Cardiac septum (tissue), 1 donor: ENCODE measurements at places on chromosomes 1 and 21.

DNA sequence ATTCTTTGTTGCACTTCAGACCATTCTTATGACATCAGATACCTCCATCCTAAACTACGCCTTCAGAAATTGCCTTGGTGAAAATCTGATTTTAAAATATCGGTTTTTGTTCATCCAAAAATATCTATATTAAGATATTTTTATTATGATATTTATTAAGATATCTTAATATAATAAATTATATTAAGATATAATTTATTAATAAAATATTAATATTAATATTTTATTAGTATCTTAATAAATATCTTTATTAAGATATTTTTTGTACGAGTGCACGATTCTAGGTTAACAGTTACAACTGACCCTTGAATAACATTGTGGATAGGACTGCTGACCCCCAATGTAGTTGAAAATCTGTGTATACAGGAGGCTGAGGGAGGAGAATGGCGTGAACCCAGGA, 20.9 kb downstream of the PADI4 start:
- DNase-seq: no peak

GRCh38 chr1:98322966-98323365, 338.6 kb upstream of the SNX7 start:
- no peak for DNase-seq

DNA sequence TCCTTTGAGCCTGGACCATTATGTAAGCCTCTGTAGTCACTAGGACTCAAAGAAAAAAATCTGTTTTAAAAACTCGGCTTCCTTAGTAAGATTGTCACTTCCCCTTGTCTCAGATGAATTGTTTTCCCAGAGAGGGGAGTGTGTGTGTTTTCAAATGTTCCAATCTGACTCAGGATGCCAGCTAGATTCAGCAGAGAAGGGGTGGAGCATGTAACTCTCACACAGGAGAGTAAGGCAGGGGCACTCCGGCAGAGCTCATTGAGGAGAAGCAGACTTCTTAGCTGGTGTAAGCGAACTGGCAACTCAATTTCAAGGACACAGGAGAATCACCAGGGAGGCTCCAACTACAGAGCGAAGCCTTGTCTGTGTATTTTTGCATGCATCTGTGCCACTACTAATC, 623.2 kb downstream of the LMO4 start:
- DNase-seq: no peak

DNA sequence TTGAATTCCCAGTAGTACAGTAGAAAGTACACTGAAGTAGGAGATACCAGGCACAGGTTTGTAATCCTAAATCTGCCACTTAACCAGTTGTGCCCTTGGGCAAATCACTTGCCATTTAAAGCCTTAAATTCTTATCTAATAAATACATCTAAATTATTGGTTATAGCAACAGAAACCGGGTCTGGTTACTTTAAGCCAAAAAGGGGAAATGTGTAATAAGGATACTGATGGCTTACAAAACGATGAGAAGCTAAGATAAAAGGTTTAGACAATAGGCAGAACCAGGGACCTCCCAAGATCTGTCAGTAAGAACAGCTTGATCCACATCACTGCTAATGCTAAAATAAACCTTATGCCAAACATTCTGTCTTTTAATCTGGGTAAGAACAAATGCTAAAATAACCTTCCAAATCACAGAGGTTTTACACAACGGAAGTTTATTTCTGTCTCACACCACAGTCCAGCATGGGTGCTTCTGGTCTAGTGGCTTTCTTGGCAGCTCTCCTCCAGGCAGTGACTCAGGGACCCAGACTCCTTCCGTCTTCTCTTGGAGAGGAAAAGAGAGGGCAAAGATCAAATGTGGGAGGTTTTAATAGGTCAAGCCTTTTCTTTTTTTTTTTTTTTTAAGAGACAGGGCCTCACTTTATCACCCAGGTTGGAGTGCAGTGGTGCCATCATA, 16.5 kb upstream of the ZMYM1 start:
- DNase-seq: no peak

GRCh38 chr1:104248385-104248784, 498.7 kb downstream of the AMY1C start:
- no peak for DNase-seq

DNA sequence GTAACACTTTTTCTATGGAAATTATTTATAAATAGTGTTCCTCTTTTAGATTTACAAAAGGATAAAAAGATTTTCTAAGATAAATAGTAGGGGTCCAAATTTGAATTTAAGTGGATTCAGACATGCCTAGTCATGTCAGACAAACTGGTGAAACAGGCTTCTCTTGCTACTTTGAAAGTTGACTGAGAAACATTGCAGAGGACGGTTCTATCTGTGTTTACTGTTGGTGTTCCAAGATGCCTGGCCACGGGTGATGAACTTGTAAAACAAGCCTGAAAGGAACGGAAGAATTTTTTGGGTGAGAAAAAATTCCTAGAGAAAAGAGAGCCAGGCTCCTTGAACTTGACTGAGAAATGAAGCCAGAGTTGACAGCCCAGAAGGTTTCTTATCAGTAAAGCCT, 2.2 kb downstream of the KRTAP19-1 start:
- no peak for DNase-seq

GRCh38 chr1:223725578-223725977, 13.2 kb downstream of the CAPN2 start:
- no peak for DNase-seq

DNA sequence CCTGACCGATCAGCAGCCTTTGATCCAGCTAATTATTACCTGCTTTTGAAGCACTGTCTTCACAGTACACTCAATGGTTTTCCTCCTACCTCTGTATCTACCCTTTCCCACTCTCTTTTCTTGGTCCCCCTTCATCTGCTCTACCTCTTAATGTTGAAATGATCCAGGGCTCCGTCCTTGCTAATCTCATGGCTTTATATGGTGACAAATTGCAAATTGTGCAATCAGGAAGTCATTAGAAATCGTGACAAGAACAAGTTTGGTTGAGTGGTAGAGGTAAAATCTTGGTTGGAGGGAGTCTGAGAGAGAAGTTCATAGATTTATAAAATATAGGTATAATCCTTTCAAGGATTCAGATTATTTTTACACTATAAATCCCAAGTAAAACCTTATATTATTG, 9.6 kb upstream of the CYB5R1 start:
- DNase-seq: no peak

DNA sequence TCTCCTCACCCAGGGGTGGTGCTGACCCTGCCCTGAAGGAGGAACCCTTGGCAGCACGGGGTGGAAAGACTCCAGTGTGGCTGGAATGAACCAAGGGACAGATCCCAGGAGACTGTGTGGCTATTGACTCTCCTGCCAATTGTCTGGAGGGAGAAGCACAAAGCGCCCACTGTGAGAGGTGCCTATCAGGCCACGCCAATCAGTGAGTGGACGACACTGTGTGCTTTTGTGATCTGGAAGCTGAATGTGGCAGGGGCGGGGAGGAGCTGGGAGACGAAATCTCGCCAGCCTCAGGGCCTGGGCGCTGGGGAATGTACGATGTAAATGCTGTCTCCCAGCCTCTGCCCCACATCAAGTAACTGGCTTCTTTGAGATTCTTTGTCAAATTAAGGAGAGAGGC, 167.1 kb downstream of the ZBTB18 start:
- DNase-seq: no peak

DNA sequence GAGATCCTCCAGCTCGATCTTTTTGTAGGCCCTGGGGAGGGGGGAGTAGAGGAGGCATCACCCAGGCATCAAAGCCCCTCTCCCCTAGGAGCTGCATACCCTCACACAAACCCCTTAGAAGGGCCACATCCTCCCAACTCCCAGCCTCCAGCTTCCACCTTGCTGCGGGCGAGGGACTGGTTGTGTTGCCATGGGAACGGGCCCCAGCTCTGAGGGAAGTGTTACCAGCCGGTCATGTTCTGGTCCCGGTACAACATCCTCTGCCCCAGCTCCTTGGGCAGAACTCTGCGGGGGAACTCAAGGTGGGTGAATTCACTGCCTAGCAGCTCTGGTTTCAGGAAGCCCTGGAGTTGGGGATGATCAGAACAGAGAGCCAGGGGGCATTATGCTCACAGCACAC, 4.1 kb downstream of the PPM1J start:
- peak; percentile 59 for DNase-seq

DNA sequence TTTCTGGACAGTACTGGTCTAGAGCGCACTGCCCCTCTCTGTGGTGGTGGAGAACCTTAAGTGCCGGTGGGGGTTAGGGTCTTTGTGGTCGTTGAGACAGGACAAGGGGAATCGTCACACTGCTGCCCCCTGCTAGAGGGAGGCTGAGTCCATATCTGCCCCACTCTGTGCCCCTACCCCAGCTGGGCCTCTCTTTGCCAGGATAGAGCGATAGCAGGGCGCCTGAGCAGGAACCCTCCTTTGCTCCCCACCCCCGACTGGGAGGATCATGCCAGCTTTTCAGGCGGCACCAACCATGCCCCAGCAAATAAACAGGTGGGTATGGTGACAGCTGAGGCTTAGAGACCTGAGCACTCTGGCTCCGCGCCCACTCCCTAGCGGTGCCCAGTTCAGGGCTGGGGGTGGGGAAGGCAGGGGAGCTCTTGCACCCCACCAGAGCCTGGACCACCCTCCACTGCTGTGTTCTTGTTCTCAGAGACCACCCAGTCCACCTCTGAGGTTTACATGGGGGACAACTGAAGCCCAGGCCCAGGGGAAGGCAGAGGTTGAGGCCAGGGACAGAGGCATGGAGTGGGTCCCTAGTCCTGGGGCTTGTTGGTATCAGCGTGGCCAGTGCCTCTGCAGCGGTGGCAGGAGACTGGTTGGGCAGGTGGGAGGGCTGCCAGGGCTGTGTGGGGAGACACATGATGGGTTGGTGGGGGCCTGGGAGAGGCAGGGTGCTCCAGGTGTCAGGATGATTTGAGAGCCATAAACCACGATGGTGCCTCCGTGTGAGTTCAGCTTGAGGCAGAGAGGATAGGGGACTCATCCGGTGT, 1.6 kb downstream of the PADI2 start:
- DNase-seq: no peak

GRCh38 chr21:37337831-37338230, 28.7 kb upstream of the DYRK1A start:
- no peak for DNase-seq

DNA sequence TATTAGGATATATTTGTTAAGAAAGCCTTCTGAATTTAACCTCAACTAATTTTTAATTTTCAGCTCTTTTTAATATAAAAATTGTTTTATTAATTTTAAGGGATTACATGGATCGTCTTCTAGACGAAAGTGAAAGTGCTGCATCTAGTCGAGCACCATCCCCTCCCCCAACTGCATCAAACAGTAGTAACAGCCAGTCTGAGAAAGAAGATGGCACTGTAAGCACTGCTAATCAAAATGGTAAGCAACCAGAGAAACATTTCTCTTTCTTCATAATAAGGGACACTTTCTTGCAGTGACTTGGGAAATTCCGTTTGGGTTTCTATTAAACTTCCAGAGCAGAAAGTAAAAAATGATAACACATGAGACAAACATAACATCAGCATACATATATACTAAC, 56.9 kb downstream of the MIER1 start:
- DNase-seq: no peak

DNA sequence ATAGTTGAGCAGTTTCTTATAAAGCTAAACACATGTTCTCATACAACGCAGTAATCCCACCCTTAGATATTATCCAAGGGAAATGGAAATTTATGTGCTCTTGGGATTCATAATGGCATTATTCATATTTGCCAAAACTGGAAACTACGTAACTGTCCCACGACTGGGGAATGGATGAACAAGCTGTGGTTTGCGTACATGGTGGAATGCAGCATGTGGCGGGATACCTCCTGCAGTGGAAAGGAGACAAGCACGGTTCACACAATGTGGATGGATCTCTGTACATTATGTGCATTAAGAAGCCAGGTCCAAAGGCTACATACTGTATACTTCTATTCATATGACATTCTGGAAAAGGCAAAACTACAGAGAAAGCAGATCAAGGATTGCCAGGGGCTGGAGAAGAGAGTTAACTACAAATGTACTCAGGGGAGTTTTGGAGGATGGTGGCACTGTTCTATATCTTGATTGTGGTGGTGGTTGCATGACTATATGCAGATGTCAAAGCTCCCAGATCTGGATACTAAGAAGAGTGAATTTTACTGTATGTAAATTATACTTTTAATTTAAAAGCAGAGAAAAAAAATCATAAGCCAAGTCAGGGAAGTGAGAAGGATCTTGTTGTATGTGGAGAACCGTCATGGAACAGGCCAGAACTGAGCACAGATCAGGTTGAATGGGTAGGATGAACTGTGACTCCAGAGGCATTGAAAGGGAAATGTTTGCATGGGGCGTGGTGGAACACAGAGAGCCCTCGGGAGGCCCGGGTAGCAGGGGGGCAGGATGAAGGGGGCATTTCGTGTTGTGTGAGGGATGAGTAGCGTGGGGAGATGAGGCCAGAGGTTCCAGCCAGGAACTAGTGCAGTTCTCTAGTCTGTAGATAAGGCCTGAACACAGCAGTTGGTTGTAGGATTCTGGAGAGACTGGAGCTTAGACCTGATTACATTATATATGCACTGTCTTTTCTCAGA, 90.7 kb downstream of the GALNT2 start:
- DNase-seq: no peak

DNA sequence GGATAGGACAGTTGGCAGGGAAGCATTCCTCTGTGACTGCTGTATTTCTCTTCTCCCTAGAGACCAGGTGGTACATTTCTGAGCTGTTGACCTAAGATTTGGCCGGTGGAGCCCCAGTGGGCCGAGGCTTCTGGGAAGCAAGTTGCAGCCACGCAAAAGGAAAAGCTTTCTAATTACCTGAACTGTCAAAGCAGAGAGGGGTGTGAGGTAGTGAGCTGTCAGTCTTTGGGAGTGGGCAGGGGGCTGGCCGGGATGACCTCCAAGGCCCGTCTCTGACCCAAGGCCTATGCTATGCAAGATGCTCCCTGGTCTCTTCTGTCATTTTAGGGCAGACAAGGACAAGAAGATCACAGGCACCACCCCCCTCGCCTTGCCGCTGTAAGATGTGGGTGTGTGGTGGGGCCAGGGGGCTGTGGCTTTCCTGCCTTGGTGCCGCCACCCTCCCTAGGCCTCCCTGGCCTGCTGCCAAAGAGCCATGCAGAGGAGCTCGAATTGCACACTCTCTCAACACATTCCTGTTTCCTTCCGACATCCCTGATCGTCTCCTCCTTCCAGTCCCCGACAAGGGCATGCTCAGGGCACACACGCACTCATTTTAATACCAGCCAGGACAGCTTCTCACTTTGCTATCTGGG, 7.7 kb downstream of the PADI1 start:
- no peak for DNase-seq

DNA sequence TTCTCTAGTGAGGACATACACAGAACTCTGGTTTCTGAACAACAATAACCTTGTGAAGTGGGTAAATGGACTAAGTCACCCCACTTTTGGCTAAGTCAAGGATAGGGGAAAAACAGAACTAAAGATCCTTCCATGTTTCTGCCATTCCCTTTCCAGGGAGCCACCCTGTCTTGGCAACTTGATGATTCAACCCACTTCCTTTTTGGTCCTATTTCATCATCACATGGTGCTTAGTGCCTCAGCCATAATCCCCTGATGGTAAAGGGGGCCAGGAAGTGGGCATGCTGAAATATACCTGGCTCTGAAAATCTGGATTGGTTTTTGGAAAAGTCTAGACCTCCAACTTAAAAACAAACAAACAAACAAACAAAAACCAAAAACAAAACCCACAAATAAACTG, 206.4 kb upstream of the FOXD3 start:
- DNase-seq: no peak
